ENCODE measurements at places on chromosomes 16 and 17.

- peak; percentile 74 for DNase-seq
Measured at GRCh38 chr16:58020628-58021521, 4.7 kb upstream of the MMP15 start.

GRCh38 chr16:2507665-2508064, 6.1 kb upstream of the ATP6V0C start:
- no peak for DNase-seq

DNA sequence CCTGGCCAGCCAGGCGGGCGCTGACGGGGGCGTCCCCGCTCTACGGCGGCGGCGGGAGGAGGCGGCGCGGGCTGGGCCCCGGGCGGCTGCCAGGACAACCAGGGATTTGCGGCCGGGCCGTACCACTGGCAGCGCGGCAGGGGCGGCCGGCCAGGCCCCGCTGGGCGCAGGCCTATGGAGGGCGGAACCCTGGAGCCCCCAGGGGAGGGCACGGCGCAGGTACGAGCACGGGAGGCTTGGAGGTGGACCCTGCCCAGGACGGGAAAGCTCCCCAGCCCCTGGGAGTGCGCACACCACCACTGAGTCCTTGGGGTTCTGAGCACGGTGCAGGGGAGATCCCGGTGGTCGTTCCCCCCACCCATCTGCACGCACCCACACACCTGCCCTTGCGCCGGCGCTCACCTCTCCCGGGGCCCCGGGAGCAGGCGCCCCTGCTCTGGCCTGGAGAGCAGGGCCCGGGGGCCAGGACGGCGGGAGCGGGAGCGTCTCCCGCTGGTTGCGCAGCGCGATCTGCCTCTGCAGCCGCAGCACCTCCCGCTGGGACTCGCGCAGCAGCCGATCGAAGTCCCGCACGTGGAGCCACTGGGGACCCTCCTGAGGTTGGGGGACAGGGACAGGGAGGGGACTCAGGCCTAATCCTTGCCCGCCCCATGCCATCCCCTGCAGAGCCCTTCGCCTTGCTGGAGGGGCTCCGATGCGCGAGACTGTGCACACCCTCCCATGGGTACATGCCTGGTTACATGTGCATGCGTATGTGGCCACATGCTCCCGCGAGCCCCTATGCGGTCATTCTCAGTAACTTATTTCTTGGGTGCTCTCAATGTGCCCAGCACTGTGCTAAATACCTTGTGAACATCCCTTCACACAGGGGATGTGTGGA, 3.9 kb downstream of the TSPOAP1 start:
- no peak for DNase-seq

GRCh38 chr17:36608794-36609497, 7.6 kb downstream of the MRM1 start:
- DNase-seq, result no peak

- no peak for DNase-seq
Measured at GRCh38 chr17:73760439-73760758, 116.2 kb upstream of the SDK2 start.

DNA sequence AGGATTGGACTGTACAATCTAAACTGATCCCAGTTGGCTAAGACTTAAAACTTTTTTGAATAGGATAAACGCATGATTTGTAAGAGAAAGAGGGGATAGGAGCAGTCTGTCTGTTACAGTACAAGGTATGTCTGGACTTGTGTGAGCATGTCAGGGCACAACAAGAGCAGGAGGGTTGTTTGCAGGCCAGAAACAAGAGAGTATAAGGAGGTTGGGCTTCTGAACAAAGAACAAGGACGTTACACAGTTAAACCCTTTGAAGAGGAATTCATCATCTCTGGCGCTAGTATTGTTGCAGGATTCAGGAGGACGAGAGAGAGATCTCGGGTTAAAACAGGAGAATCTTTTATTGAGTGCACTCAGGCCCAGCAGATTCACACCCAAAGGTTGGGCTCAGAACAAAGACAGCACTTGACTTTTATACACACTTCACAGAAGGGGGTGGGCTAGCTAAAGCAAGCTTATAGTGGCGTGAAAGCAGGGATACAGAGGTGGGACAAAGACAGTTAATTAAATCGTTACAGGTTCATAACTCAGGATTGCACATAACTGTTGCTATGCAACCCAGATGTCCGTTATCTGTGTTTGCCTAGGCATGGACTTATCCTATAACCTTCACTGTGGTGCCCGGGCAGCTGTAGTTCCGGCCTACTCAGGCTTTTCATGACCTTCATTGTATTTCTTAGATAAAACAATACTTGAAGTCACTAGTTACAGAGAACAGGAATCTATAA, 34.3 kb downstream of the SEC14L1 start:
- no peak for DNase-seq

- DNase-seq, result no peak
Measured at GRCh38 chr17:29180788-29181160, 576 bp upstream of the MYO18A start.

- no peak for DNase-seq
Measured at GRCh38 chr16:58495521-58496331, 4.2 kb upstream of the NDRG4 start.

- DNase-seq, result no peak
Measured at GRCh38 chr17:21218101-21218500, 4.1 kb upstream of the TMEM11 start.

Measured in GM10248 (cell line).